ENCODE measurements at places on chromosomes 1 and 21.
A peak's percentile ranks its signal among the peaks of the same experiment; 100 is the strongest.

- DNase-seq = no peak
Measured at GRCh38 chr1:228317891-228318810, 88.5 kb downstream of the TRIM11 start.

DNA sequence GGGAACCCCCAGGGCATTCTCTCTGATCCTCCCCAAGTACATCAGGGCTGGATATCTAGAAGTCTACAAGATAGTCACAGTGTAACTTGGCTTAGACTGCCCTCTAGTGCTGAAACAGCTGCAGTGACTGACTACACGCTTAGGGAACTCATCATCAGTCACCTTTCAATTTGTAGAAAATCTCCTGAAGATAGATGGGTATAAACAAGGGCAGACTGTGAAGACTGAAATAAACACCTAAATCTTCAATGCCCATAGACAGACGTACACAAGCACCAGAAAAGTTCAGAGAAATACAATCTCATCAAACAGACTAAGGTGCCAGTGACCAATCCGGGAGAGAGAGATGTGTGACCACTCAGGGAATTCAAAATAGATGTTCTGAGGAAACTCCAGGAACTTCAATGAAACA lies 46.6 kb downstream of the PACC1 start:
- DNase-seq = peak; percentile 90

- DNase-seq = peak; percentile 67
Measured at GRCh38 chr1:78005755-78006154, 1.0 kb downstream of the DNAJB4 start.

GRCh38 chr1:197685785-197686184 lies 89.5 kb downstream of the DENND1B start:
- DNase-seq = no peak

DNA sequence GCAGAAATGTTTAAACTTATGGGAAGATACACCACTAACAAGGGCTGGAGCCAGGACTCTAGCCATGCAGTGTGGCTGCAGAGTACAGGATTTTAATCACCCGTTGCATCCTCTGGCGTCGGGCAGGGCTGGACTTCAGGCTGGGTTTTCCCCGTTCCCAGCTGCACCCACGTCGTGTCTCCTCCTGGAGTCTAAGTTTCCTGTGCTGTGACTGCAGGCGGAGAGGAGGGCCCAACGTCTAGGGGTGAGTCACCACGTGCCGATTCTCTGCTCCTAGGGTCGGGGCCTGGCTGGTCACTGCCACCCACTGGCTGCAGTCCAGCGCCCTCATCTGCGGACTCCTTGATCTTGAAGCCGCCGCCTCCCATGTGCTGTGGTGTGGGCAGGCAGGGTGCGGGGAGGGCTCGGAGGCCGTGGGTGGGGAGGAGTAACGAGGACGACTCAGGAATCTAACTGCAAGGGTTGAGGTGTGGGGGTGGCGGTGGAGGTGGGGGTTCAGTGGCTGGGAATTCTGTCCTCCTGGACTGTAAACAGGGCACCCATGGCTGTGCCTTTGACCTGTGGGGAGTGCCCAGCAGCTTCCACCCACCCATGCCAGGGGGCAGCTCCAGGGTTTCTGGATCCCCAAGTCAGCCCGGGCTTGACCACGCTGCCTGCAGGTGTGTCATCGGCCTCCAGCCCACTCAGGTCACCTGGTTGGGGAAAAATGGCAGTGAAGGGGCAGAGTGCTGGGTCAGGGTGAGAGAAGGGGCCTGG lies 77.8 kb downstream of the ALPL start:
- peak; percentile 57 for DNase-seq

GRCh38 chr1:185401019-185401418 lies 84.0 kb upstream of the IVNS1ABP start:
- DNase-seq = no peak

GRCh38 chr1:79079770-79080169 lies 73.2 kb upstream of the ADGRL4 start:
- no peak for DNase-seq

DNA sequence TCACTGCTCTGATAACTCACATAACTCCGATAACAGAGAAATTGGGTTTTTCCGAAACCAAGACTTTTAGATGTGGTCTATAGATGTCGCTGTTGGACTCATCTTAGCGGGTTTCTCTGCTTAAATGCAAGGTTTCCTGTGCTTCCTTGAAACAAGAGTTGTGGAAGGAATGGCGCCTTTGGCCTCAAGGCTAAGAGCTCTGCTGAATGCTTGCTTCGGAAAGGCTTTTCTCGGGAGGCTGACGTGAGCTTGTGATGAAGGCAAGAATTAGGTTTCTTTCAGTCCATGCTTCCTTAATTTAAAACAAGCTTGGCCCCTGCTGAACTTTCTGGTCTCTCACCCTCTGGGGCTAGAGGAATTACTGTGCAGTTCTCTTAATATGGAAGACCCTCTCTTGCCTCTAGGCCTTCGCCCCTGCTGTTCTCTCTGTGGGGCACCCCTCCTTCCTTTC lies 113.5 kb downstream of the MAP3K21 start:
- DNase-seq = peak; percentile 75

DNA sequence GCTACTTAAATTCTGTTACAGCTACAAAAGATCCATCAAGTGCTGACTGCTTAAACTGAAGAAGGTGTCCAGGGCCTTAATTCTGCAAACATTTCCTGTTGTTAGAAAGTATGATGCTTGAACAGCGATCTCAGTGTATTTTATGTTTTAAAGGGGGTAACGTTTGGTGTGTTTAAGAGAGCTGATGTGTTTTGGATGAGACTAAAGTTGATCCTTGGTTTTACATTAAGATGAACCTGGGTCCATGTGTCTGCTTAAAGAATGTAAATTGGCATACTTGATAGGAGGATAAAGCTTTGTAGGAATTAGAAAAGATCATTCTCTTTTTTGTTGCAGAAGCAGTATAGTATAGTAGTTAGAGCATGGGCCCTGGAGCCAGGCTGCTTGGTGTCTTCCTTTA lies 3.6 kb downstream of the IER5 start:
- no peak for DNase-seq

DNA sequence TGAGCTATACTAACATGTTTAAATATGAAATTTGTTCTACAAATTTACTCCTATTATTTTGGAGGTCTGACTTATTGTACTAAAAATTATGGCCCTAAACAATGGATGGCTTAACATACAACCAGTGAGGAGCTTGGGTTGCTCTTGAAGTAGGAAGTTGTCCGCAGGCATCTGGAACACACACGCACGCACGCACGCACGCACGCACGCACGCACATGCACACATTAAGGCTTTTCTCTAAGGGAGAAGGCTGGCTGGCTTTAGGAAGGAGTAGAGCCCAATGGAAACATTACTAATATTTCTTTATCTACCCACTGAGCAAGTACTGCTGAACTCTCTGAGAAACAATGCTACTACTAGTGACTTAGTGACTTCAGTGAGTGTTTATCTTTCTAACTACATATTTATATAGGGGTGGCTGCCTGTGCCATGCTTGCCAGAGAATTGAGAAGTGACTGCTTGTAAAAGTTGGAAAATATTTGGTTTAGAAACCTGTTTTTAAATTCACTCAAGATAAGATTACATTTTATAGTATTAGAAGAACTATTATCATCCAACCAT lies 16.2 kb upstream of the ARHGAP29 start:
- DNase-seq = no peak

DNA sequence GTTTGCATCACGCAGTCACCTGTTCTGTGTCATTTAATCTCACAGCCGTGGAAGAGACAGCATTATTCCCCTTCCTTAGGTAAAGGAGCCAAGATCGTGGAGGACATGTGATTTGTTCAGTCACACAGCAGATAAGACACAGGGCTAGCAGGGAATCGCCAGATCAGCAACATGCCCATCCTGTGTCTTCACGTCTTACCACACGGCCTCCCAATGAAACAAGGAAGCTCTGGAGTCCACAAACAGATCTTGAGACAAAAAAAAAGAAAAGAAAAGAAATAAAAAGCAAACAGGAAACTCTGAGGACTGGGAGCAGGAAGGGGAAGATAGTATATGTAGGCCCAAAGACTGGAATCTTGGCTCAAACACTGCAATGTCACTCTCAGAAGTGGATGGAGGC lies 155.3 kb downstream of the ADSS2 start:
- peak; percentile 26 for DNase-seq

GRCh38 chr1:180386745-180387367 lies 115.5 kb downstream of the ACBD6 start:
- no peak for DNase-seq

DNA sequence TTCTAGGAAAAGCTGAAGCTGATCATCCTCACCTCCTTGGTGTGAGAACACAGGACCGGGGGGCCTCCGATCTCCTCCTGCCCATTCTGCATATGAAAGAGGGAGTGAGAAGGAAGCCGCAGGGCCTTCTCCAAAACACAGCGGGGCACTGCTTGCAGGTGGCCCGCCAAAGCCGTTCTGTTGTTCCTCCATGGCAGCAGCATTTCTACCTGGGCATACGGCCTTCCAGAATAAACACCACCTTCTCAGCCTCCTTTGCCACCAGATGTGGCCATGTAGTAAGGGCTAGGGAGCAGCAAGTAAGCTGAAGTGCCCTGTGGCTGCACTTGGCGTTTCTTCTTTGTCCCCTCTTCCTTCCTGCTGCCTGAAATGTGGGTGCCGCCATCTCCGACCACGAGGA lies 214.9 kb downstream of the TOMM20 start:
- no peak for DNase-seq

- DNase-seq = no peak
Measured at GRCh38 chr1:153794624-153795329, 19.6 kb downstream of the SLC27A3 start.

DNA sequence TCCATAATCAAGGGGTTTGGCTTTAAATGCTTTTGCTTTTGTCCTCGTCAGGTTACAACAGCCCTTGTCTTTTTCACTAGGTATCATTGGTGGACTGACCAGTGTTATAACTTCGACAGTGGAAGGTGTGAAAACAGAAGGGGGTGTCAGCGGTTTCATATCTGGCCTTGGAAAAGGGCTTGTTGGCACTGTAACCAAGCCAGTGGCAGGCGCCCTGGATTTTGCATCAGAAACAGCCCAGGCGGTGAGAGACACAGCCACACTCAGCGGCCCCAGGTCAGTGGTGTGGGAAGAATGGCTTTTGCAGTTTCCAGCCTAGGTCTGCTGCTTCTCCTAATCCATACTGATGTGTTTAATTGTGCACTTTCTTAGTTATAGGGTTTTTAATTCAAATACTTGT lies 157.9 kb downstream of the DHRS3 start:
- DNase-seq = no peak

DNA sequence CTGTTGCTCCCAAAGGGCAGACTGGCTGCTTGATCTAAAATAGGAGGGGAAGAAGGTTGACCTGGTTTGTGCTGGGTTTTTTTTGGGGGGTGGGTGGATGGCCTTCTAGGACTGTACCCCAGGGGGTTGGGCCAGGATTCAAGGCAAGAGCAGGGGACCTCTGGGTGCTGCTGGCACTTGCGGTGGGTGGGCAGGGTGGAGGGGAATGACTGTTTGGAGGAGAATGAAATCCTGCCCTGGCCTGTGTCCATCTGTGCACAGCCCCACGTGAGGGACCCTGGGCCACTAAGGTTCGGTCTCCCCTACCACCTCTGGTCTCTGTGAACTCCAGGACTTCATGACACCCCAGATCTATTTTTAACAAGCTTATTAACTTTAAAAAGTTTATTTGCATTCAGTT lies 414.2 kb downstream of the PTPRU start:
- DNase-seq = no peak

DNA sequence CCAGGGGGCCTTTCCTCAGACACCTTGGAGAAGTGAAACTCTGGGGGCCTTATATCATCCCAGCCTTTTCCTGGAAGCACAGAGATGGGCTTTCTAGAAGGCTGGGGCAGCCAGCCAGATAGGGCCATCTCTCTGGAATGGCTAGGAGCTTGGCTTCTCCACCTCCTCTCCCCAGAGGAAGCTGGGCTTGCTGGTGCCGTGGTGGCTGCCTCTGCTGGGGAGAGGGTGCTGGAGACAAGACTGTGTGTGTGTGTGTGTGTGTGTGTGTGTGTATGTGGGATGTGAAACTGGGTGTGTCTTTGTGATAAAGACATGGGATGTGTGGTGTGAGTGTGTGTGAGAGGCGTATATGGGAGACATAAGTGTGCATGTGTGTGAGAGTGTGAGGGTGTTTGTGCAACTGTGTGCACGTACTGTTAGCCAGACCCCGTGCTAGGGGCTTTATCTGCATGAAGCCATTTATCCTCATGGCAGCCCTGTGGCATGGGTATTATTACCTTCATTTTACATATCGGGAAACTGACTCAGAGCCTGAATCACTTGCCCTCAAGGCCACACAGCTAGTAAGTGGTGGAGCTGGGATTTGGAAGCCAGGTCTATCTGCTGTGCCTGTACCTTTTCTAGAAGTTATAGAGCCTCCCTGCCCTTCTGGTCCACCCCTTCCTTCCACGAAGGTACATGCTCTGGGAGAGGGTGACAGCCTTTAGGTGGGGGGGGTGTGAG lies 44.2 kb downstream of the PTPRU start:
- DNase-seq = no peak

DNA sequence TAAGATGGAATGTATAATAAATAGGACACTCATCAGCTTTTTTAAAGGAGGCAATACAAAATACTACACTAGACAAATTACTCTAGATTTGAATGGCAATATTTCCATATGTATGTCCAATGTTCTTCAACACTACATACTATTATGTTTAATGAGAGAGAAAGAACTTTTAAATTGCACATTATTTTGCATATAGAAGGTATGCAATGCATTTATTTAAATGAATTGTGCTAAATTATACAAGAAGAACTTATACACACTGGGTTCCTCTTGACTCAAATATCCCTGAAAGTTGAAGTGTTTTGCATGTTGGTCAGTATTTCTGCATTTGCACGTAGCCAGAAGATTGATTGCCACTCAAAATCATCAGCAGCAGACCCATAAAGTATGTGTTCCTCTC lies 839.6 kb downstream of the ADGRL2 start:
- no peak for DNase-seq

- peak; percentile 49 for DNase-seq
Measured at GRCh38 chr21:42063191-42063570, 7.9 kb upstream of the UMODL1 start.

DNA sequence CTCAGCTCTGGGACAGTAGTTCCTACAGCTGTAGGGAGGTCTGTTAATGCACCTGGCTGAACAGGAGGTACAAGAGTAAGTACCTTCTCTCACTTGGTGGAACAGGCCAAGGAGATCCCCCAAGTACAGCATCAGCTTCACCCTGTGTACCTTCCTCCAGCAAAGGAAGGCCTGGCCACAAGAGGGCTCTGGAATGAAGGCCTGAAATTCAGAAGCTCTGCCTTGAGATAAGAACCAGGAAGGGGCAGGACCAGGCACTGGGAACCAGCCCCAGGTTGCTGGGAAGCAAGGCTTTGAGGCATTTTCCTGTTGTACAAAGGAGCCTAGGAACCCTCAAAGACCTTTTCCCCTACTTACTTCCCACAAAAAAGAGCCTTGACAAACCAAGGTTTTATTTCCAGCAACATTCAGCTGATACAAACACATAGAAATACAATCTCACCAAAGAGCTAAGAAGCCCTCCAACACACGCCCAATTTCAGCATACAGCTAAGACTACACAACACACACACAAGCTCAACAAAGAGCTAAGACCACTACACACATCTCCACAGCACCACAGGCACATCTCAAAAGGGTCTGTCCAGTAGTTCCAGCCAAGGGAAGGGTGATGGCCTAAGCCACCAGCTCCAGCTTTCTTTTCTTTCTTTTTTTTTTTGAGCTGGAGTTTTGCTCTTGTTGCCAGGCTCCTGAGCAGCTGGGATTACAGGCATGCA lies 23.5 kb downstream of the F11R start:
- DNase-seq = peak; percentile 87
